ENCODE measurements at places on chromosomes 6 and 20.

DNA sequence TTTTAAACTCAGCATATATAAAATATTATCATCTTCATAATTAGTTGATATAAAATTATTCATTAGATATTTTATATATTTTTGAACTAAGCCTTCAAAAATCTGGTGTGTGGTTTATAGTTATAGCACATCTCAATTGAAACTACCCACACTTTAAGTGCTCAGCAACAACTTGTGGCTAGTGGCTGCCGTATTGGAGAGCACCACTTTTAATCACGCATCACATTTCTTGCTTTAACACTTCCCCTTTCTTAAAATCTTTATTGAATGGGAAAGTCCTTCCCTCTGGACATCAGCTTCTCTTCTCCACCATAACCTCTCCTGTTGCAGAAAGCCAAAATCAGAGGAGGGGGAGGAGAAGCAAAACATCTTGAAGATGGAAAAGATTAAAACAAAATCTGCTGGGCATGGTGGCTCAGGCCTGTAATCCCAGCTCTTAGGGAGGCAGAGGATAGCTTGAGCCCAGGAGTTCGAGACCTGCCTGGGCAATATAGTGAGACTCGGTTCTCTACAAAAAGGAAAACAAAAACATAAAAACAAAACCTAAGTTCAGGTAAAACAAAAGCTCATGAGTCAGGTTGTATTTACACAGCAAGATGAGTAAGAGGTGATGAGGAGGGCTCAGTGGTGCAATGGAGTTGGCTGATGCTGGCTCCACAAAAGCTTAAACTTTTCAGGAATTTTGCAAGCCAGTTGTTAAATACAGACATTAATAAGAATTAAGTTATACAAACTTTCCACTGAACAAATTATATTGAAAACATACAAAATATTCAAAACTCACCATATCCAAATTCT lies 237.0 kb upstream of the SUPT3H start:
- no peak for DNase-seq

DNA sequence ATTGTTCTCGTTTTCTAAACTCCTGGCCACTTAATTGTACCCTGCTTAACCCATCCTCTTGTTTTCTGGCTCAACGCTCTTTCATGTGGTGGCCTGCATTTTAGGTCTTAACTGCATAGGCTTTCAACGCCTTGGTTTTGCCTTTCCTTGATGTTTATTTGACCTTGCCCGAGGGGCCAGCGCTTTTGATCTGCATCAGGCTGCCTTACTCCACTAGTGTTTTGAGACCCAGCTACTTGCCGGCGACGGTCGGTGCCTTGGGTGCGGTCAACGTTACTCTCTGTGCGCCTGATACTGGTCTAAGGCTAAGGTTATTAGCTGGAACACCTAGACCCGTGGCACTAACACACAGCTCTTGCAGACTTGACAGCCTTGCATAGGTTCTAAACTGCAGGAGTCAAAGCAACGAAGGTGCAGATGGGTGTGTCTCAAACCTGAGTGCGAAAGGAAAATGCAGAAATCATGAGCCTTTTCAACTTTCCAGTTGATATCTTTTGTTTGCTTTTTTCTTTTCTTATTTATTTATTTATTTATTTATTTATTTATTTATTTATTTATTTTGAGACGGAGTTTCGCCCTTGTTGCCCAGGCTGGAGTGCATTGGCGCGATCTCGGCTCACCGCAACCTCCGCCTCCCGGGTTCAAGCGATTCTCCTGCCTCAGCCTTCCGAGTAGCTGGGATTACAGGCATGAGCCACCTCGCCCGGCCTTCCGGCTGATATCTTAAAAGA lies 138.8 kb downstream of the HFE start:
- DNase-seq, result no peak

GRCh38 chr6:96876886-96877545 lies 20.7 kb downstream of the NDUFAF4 start:
- DNase-seq, result no peak

DNA sequence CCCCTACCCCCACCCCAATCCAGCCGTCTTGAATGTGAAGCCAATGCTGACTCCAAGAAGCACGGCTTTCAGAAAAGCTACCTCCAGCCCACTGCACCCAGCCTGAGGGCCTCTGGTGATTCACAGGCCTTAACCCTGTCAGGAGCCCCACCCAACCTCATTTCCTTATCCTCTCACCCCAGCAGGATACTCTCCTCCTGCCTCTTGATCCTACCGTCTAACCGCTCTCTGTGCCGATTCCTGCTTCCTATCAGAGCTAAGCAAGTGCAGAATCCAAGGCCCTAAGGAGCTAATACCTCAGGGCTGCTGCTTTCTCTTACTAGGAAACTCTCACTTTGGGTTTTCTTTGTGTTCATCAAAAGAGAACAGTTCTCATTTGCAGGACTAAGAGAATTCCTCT lies 47.2 kb downstream of the TRERF1 start:
- no peak for DNase-seq

DNA sequence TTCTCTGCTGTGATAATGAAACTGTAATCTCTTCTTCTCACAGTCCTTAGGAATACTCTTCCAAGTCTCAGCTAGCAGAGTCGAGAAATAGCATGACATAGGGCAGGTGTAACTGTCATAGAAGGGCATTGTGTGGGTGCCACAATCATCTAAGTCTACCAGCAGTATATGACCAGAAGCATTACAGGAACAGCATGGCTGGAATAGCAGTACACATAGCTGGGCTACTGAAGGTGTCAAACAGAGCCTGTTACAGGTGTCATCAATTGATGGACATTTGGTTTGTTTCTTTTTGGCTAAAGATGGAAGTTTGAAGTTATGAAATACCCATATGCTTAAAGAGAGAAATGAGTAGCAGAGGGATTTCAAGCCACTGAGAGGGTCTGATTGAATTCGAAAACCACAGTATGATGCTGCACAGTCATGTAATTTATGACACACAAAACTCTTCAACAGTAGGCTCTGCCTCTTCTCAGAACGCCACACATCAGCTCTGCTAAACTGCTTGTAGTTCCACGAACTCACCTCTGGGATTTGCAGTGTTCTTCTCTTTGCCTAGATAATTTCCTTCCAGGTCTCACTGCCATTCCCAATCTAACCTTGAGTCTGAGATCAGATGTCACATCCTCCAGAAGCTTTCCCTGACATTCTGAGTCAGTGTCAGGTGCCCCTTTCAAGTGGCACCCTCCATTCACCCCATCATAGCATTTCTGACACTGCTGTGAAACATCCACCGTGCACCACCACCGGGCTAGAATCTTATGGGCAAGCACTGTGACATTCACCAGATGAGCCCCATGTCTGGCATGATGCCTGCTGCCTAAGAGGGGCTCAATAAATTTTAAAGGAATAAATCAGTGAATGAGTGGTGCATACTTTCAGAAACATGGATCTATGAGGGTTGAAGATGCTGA lies 151.0 kb downstream of the ADAT2 start:
- DNase-seq, result no peak

GRCh38 chr6:20688710-20689500 lies 154.6 kb downstream of the CDKAL1 start:
- DNase-seq, result no peak
